ENCODE measurements at places on chromosomes 6 and 20. TPM values are rescaled to one million over a fixed set of nuclear protein-coding genes. Genes with fewer than 3 reads are reported as not detected.

GRCh38 chr6:150987371-150987828 lies 121.9 kb downstream of the MTHFD1L start:
- no peak for DNase-seq

DNA sequence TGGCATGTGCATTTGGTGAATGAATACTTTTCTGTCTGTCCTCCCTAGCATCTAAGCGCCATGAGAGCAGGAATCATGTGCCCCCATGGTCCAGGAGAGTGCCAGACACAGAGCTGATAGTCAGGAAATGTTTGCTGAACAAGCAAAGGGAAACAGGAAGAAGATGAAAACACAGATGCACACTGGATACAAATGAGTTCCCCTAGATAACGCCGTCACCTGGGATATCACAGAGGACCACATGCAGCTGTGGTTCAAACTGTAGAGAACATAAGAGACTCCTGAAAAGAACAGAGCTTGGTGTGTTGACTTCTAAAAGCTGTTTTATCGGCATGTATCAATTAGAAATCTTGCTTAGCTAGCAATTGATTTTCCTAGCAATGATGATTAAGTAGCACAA lies 293.7 kb downstream of the BTBD3 start:
- no peak for DNase-seq

Gene OR2B3
- not detected for total RNA-seq

Gene HCK
- total RNA-seq = not detected
